NCI-H1105 (cell line): ENCODE measurements at places on chromosomes 16 and 17.

GRCh38 chr16:866252-866896 lies 65.8 kb upstream of the GNG13 start:
- no peak for DNase-seq

DNA sequence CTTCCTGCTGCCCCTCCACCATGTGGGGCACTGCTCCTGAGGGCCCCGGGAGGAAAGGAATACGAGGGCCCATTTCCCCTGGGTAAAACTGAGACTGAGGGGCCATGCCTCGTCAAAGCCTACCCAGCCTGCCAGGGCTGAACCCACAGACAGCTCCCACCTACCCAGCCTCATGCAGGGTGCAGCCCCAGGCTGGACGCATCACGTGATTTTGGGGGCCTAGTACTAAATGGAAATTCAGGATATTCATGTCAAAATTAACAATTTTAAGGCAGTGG lies 3.4 kb upstream of the OSGIN1 start:
- DNase-seq = no peak

GRCh38 chr17:74777901-74778515 lies 1.9 kb upstream of the NAT9 start:
- no peak for DNase-seq

- no peak for DNase-seq
Measured at GRCh38 chr17:44887971-44888954, 11.0 kb downstream of the EFTUD2 start.

DNA sequence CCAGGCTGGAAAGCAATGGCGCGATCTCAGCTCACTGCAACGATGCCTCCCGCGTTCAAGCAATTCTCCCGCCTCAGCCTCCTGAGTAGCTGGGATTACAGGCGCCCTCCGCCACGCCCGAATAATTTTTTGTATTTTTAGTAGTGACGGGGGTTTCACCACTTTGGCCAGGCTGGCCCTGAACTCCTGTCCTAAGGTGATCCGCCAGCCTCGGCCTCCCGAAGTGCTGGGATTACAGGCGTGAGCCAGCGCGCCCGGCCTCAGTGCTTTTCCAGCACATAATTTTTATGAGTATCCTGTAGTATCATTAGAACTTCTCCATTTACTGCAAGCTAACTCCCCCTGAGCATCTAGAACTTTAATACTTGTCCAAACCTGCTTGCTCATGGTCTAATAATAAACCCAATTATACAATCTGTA lies 1.8 kb downstream of the UBE2G1 start:
- no peak for DNase-seq
